Dermis blood vessel endothelial cell (primary cell): ENCODE measurements at places on chromosomes 4 and X. TPM values are rescaled to one million over a fixed set of nuclear protein-coding genes. Genes with fewer than 3 reads are reported as not detected.

Gene FAM241A
- 19.2 and 20.3 TPM in 2 replicates for total RNA-seq

DNA sequence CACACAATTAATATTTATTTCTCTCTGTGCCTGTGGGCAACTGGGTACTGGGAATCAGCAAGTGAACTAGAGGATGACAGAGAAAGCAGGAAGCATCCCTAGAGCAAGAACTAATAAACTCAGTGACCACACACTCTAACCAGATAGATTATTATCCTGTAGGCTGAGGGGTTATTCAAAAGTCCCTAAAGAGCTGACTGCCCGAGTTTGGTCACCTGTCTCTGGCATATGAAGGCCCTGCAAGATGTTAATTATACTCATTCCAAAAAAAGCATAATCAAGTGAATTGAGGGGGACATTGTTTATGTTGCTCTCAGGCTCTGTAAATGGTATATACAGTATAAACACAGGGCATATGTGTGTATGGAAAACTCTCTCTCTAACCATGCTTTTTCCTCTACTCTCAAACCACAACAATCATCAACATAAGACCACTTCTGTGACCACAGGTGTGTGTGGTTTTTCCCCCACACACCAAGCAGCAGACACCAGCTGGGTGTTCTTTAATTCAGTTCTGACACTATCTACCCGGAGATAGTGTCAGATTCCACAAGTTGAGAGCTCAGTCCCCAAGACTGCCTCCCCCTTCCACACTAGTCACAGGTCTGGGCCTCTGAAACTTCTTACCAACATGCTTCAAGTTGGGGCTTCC lies 6.2 kb upstream of the HPSE start:
- DNase-seq: no peak

DNA sequence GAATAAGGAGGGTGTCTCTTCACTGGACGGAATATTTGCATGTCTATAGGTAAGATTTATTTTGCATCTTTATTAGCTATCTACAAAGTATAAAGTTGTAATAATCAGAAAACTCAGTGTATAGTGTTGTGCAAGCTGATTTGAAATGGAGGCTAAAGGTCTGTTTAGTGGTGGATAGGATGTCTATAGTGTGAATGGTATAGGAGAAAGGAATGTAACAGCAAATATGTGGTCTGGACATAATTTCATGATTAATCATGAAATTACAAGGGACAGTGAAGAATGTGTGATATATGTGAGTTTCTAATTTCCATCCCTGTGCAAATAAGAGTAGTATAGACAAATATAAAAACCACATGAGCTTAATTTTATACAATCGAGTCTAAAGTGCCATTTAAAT lies 79.3 kb upstream of the CAMK2D start:
- no peak for DNase-seq

DNA sequence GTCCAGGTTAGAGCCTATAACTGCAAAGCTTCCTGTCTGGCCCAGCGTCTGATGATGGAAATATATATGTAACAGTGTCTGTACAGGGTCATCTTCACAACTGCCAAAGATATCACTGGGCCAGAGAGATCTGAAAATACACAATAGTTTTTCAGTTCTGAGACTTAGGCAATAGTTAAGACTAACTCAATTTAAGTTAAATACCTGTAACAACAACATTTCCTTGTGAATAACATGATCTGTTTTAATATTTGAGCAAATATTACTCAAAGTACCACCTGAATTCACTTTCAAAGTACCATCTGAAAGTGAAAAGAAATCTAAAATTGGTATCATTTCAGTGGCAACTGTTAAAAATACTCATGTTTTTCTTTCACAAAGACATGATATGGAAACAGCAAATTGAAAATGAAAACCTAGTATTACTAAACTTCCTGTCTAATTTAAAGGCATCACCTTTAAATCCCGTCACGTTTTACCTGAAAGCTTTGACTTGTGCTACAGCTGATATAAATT lies 9.6 kb downstream of the ZAR1 start:
- DNase-seq: no peak

Gene MAML3
- total RNA-seq: 5.6 and 7.7 TPM in 2 replicates

- DNase-seq: no peak
These were observed 1.5 kb upstream of the IL1RAPL1 start for GRCh38 chrX:28585767-28586166.

- DNase-seq: no peak
These were observed 342.8 kb upstream of the F9 start for GRCh38 chrX:139187738-139188137.

Gene RCHY1
- total RNA-seq: 49.7 and 53.2 TPM in 2 replicates

DNA sequence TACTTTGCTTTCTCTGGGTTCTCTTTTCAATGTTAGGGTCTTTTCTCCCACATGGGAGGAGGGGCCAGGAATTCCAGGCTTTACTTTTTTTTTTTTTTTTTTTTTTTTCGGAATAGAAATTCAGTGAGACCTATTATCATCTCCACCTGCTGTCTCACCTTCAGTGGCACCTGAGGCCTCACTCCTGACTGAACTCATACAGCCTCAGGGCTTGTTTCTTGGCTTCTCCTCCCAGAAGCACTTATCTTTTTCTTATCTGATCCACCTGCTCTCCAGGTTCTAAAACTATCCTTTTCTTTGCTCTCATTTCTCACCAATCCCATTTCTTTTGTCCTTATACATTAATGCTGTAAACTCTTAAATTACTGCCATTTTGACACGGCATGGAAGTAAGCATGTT lies 117.3 kb upstream of the PPP3CA start:
- no peak for DNase-seq

- DNase-seq: no peak
These were observed 5.7 kb downstream of the PSAPL1 start for GRCh38 chr4:7429069-7429416.

DNA sequence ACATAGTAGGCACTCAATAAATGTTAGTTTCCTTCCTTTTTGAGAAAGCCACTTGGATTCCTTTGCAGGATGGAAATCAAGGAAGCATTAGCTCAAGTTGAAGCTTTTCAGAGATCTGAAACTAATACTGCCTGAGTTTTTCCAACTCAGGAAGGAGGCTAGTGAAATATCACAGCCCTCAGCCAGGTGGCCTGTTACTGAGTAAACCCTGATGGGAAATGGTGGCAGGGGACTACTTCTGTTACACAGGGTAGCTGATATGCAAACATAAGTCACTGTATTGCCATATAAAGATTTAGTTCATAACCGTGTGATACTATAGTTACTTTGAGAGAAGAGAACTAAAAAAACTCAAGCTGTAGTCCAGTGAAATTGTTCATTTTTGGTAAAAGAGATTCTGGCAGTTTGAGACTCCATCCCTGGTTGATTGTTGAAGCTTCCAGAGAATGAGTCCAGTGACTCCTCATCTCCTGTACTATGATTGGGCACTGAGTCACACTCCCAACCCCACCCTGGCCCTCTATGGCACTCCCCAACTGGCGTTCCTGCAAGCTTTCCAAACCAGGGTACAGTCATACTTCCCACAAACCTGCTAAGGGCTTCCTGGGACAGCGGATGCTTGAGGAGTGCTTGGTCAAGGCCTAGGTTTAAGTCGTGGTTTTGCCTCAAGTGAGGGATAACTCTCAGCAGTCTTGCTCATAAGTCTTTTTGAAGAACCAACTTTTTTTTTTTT lies 81.8 kb downstream of the MID1IP1 start:
- peak; percentile 1 for DNase-seq

DNA sequence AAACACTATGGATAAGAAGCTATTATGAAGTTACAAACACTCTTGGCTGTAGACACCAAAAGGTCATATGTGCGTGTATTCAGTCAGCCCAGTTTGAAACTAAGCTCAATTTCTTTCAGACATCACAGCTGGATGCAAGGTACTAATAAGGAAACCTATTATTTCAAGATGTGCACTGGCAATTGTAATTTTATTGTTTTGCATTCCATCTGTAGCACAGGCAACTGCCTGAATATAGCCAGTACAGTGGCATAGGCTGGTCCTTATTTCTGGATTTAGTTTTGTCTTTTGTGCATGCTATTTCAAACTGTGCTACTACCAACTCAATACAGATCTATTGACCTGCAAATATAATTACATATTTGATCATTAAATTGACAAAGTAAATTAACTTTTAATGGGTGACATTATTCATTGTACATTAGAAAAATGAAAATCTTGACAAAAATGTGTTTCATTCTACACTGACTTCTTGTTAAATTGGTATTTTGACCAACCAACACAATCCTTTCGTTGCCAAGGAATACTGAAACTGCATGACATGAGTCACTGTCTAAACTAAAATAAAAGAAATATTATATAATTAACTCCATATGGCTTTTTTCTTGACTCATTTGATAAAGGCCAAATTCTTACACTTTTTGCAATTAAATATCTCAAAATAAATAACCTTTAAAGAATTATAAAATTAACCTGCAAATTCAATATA lies 594.3 kb upstream of the ADGRL3 start:
- no peak for DNase-seq

DNA sequence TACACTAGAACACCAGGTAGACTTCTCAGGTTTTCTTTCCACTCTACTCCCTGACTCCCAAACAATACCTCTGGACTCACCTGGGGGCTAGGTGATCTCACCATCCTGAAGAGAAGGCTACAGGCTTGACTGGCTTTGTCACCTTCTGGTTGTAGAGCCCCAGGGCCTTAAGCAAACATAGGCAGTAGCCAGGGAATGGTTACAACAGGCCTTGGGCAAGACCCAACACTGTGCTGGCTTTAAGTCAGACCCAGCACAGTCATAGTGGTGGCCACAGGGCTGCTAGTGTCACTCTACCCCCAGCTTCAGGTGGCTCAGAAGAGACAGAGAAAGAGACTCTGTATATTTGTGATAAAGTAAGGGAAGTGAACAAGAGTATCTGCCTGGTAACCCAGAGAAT lies 118.1 kb upstream of the EMCN start:
- DNase-seq: no peak

DNA sequence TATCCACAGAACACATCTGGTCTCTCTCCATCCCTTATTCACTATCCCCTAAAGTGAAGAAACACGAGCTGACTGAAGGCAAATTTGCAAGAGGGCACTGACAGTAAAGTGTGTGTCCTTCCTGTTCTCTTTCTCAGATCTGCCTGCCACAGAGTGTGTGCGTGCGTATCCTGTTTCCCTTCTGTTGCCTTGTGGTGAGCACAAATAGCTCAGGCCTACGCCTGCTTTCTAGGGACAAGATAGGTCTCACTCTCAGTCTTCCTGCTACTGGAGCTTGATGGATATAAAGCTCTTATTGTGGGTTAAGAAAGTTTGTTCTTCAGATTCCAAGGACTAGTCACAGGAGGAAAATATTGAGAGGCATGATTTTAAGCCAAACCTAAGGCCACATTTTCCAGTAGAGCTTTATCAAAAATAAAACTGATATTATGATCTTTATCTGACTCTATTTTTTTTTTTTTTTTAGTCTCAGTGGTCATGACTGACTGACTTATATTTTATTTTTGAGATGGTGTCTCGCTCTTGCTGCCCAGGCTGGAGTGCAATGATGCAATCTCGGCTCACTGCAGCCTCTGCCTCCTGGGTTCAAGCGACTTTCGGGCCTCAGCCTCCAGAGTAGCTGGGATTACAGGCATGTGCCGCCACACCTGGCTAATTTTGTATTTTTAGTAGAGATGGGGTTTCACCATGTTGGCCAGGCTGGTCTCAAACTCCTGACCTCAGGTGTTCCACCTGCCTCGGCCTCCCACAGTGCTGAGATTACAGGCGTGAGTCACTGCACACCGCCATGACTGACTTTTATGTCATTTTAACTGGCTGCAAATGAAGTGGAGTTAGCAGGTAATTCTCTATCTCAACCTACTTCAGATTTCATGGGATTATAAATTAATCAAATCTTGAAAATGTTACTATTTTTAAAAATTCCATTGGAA lies 140.3 kb upstream of the SH3RF1 start:
- DNase-seq: peak; percentile 56

DNA sequence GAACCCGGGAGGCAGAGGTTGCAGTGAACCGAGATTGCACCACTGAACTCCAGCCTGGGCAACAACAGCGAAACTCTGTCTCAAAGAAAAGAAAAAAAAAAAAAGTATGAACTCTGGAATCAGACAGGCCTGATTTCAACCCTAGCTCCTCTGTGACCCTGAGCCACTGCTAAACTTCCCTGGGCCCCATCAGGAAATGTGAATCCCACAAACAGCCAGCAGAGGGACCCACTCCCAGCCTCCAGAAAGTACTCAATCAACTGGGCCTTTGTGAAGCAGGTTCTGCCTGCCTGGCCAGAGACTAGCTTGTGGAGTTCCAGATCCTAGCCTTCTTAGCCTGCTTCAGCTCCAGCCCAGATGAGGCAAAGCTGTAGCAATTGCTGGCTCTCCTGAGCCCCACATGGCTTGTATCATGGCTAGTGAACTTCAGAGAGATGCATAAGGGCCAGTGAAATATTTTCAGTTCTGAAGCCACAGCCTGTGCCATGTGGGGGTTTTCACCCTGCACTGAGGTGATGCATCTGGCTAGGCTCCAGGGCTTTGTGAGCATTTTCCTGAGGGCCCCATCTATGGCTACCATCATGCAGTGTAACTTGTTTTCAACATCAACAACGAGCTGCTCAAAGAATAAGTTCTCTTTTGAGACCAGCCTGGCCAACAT lies 7.2 kb upstream of the IDS start:
- peak; percentile 74 for DNase-seq

Gene PDCL2
- not detected in 2 replicates for total RNA-seq

- DNase-seq: no peak
These were observed 113.9 kb upstream of the ANXA3 start for GRCh38 chr4:78437608-78438088.

DNA sequence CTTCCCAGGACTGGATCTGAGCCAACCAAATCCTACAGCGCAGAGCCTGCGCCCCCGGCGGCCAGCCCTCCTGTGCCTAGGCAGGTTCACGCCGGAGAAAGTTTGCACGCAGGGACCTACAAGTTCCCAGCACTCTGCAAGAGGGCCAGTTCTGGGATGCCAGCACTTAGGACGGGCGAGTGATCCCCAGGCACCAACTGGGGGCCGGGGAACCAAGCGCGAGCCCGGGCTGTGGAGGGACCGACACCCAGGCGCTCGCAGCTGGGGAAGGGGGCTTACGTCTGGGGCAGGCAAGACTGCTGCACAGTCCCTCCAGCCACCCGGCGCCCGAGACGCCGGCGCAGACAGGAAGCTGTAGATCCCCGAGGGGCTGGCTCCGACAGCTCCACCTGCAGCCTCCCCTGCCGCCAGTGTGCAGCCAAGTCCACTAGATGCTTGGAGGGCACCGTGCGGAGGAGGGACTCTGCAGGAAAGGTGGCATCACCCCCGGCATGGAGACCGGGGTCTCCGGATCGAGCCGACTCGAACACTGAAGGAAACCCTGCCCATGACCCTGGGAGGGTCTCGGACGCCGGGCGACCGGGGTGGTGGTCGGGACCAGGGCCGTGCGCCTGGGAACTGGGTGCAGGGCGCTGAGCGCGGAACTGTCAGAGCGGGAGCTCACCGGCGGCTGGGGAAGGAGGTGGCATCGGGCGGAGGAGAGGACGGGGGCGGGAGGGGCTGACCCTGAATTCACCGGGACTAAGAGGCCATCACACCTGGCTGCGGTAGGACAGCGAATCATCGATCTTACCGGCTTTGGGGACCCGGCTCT lies 566 bp downstream of the CORIN start:
- DNase-seq: peak; percentile 32

Gene IL3RA
- 23.6 and 64.7 TPM in 2 replicates for total RNA-seq

Gene PRR32
- total RNA-seq: not detected in 2 replicates

- DNase-seq: no peak
These were observed 19.8 kb downstream of the NSG1 start for GRCh38 chr4:4406455-4407298.
